ENCODE measurements at places on chromosomes 4 and X.
A peak's percentile ranks its signal among the peaks of the same experiment; 100 is the strongest.

DNA sequence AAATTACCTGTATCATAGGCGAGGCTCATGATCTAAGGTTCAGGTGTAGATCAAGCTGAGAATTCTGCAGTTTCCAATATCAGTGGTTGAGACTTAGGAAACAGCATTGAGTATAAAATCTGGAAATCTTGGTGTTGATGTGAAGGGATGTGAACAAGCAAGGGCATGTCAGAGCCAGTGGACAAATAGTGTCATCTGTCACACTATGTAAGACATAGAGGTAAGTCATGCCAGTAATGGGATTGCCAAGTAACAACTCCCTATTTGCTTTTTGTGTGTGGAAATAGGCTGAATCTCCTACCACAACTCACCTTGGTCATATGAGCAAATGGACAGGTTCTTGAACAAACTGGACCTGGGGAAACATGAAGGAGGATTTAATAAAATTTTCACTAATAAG lies 334.5 kb upstream of the EMCN start:
- no peak for DNase-seq

- no peak for DNase-seq
These were observed 156.6 kb downstream of the GRIA3 start for GRCh38 chrX:123340696-123341095.

- DNase-seq: no peak
These were observed 74.2 kb downstream of the CLDN34 start for GRCh38 chrX:10041383-10041782.

DNA sequence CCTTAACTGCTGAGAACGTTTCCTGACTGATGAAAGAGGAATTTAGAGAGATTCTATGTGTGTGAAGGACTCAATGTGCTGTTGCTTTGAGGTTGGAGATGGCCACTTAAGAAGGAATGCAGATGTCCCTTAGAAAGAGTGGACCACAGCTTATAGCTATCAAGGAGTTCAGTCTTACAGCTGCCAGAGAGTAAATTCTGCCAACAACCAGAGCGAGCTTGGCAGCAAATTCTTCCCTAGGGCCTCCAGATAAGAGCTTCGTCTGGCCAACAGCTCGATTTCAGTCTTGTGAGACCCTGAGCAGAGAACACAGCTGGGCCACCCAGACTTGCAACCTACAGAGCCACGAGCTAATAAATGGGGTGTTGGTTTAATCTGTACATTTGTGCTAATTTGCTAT lies 21.8 kb downstream of the MID1 start:
- DNase-seq: no peak

DNA sequence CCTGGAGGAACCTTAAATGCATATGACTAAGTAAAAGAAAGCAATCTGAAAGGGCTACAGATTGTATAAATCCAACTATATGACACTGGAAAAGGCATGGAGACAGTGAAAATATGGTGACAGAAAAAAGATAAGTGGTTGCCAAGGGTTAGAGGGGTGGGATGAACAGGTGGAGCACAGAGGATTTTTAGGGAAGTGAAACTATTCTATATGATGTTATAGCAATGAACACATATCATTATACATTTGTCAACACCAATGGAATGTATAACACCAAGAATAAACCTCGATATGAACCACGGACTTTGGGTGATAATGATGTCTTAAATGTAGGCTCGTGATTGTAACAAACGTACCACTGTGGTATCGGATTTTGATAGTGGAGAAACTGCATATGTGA lies 40.7 kb downstream of the NPY5R start:
- no peak for DNase-seq

GRCh38 chr4:20393486-20394100 lies 141.9 kb downstream of the SLIT2 start:
- DNase-seq: no peak

- no peak for DNase-seq
These were observed 8.5 kb downstream of the FRMD7 start for GRCh38 chrX:132119283-132119682.

GRCh38 chrX:130909469-130910136 lies 6.6 kb upstream of the ENOX2 start:
- no peak for DNase-seq

DNA sequence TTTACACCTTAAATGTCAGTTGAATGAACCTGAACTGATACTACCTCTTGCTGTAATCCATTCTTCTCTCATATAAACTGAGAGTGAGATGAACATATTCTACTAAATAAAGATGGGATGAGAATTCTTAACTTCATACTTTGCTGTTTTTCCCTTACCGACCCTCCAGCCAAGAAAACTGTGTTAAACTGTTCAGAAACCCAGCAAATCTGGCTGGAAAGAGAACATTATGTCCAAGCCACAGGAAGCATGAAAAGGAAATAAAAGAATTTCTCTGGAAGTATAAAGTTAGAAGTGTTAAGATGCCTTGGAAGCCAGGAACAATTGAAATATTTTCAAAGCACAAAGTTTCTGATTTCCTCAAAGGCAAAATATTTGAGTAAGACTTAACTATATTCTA lies 22.9 kb downstream of the NPY1R start:
- no peak for DNase-seq

GRCh38 chrX:721354-721753 lies 90.8 kb downstream of the SHOX start:
- DNase-seq: no peak

- DNase-seq: no peak
These were observed 29.2 kb downstream of the CLRN2 start for GRCh38 chr4:17544205-17544604.

DNA sequence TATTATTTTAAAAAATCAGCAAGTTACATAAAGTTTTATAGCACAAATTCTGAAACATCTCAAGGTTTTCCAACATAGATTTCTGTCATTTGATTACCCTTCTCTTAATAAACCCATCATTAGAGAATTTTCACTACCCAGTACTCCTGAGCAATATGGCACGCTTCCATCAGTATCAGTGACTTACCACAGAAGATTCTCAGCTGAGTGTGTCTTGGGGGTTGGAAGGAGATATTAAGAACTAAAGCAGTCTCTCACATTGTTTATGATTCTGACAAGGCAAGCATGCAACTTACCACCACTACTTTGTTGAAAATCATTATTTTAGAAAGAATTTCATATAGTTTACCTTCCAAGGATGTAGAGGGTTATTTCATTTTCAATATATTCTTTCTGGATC lies 67.7 kb downstream of the INPP4B start:
- DNase-seq: no peak

- no peak for DNase-seq
These were observed 62.7 kb upstream of the SORBS2 start for GRCh38 chr4:185874516-185875230.

DNA sequence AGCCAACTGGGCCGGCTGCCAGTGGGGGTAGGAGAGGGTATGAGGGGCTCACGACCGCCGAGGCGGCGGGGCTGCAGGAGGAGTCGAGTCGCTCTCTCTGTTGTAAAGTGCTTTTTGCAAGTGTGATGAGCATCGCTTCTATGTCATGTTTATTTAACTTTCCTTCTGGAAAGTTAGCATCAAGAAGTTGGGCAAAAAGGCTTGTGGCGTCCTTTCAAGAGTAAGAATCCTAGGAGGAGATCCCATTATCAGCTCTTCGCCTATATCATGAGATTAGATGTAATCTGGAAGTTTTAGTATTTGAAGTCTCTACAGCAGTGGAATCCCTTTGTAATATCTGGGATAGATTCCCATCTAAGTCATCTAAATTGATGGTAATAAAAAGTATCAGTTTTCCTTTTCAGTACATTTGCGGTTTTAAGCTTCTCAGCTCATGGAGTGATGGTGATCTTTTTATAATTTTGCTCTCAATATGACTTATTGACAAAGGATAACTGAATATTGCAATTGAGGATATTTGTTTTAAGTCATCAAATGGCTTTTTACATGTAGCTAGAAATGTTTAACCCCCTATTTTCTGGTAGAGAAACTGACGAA lies 1.7 kb downstream of the GALNT7 start:
- no peak for DNase-seq

GRCh38 chr4:53315300-53315699 lies 50.6 kb downstream of the SCFD2 start:
- DNase-seq: no peak

GRCh38 chrX:115459883-115460880 lies 100.8 kb upstream of the PLS3 start:
- no peak for DNase-seq

GRCh38 chrX:17549107-17549651 lies 174.2 kb downstream of the NHS start:
- DNase-seq: no peak

DNA sequence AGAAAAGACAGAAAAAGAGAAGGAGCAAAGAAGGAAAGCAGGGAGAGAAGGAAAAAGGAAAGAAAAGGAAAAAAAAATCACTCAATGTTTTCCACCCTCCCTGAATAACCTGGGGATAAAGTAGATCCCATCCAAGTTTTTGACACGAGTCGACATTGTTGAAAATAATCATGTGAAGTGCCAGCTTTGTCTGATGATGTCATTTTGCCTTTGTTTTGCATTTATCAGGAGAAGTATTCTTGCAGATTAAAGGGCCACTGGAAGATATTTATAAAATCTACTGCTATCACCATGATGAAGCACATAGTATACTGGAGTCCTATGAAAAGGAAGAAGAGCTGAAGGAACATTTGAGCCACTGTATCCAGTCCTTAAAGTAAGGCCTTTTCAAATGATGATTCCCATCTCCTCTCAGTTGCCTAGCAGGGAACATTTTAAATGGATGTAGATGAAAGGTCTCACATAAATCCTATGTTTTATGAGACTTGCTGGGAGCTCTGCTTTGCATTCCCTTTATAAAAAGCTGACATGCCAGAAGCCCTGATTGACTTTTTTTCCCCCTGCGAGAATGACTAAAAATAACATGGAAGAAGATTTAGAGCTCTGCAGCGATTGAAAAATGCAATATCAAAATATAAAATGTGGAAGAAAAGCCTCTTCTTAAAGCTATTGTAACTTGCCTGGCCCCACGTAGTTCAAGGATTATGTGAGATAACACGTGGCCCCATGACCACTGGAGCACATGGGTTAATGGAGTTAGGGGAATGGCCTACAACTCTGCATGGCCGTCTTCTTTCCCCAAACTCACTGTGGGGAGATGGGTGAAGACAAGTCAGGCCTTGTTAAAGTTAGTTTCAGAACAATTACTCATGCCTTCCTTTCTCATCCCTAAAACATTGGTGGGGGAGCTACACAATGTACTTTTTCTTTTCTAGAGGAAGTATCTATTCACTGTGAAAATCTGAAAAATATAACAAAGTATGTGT lies 77.5 kb downstream of the INTS12 start:
- no peak for DNase-seq

DNA sequence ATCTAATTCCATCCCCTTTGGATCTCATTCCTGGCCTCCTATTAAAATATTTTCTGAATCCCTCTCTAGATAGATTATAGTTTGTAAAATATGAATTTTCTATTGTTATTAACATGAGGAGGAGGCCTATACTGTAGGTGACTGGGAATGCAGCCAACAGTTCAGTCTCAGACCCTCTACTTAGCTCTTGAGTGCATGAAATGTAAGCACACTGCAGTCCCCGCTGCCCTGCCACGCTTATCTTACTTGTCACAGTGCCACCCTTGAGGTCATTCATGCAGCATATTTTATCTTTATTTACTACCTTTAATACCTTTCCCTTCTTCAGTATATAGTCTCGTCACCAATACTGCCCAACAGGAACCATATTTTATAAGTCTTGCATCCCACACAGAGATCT lies 151.0 kb downstream of the CAMK2D start:
- no peak for DNase-seq

- DNase-seq: no peak
These were observed 1.1 kb downstream of the LDOC1 start for GRCh38 chrX:141175786-141176185.

DNA sequence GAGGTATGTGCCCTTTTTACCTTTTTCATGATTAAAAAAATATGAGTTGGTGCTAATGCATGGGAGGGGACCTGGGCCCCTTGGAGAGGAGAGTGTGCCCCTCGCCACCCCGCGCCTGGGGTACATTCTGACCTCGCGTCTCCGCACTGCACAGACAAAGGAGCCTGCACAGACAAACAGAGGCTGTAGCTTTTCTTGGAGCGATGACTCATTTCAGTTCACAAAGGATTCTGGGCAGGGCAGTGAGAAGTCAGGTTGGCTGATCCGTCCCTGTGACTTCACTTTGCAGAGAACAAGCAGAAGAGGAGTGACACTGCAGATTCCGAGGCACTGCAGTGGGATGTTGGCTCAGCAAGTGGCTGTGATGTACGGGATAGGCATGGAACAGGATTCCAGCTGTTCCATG lies 82.9 kb downstream of the STOX2 start:
- DNase-seq: peak; percentile 73

GRCh38 chr4:151604238-151604637 lies 156.6 kb downstream of the GATB start:
- no peak for DNase-seq

- DNase-seq: no peak
These were observed 47.6 kb downstream of the GRK4 start for GRCh38 chr4:3010998-3011397.

DNA sequence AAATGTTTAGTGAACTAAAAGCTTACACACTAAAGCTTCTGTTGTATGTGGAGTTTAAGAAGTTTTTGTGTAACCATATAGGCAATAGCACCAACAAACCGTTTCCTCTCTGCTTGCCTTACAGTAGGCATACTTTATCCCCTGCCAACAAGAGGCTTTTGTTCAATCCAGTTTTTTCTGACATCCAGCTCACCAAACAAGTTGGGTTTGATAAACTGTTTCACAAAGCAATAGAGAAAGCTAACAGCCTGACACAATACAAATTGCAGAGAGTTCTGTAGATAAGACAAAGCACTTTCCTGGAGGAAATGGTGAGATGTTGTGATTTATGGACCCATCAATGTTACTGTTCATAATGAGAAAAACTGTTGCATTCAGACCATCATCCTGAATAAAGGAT lies 53.8 kb downstream of the PACRGL start:
- no peak for DNase-seq

GRCh38 chr4:60923075-60923474 lies 277.1 kb upstream of the ADGRL3 start:
- no peak for DNase-seq

GRCh38 chr4:186105647-186106321 lies 1.3 kb downstream of the FAM149A start:
- DNase-seq: no peak

GRCh38 chr4:77818602-77819403 lies at the start of gene CNOT6L:
TSS of gene CNOT6L (minus strand) at chr4:77819368. CDS start at chr4:77819308, 60 bp downstream.
- no peak for DNase-seq

GRCh38 chr4:159433337-159433736 lies 330.5 kb downstream of the RAPGEF2 start:
- DNase-seq: no peak

- no peak for DNase-seq
These were observed 158.1 kb upstream of the TENM3 start for GRCh38 chr4:182085051-182085480.

- DNase-seq: no peak
These were observed 460.3 kb downstream of the ZIC3 start for GRCh38 chrX:138026211-138026610.

Measured in cerebellar nuclear complex (tissue), 1 donor.